ENCODE measurements at places on chromosomes 7 and 10.

DNA sequence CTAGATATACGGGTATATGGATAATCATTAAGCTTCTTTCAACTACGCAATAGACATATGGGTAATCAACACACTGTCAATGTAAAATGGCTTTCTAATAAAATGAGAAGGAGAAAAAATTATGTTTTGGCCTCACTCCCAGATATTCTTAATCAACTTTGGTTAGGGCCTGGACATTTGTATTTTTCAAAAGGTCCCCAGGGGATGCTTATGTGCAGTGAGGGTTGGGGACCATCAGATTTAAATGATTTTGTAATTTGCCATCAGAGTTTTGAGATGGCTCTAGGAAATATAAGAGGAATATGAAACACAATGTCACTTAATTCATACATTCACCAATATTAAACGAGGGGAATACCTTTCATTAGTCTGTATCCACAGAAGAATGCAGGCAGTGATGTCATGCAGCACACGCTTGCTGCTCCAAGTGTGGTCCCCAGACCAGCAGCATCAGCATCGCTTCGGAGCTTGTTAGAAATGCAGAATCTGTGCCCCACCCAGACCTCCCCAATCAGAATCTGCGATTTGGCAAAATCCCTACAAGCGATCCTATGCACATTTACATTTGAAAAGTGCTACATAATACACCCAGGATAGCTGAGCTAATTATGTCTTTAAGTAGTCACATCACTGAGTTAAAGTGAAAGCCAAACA, 75.1 kb downstream of the INHBA start:
- DNase-seq = no peak

DNA sequence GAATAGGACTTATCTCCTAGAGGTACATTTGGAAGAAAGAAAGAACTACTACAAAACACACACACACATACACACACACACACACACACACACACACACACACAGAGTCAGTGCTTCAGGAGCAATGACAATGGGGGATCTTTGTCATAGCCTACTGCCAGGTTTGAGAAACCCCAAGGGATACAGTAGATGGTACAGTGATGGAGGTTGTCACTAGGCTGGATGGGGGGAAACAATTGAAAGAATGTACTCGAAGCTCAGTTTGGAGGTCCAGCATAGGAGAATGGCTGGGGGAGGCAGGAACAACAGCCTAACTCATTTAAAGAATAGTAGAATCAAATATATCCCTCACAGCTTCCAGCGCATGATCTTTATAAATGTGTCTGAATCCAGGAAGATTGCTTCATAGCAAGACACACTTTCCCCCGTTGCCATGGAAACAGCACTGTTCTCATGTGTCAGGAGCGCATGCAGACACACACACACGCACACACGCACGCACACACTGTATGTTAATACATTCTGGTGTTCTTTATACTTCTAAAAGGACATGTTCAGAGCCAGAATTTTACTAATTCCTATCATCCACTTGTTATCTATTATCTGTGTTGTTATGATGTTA, 32.6 kb upstream of the ZNRF2 start:
- no peak for DNase-seq

DNA sequence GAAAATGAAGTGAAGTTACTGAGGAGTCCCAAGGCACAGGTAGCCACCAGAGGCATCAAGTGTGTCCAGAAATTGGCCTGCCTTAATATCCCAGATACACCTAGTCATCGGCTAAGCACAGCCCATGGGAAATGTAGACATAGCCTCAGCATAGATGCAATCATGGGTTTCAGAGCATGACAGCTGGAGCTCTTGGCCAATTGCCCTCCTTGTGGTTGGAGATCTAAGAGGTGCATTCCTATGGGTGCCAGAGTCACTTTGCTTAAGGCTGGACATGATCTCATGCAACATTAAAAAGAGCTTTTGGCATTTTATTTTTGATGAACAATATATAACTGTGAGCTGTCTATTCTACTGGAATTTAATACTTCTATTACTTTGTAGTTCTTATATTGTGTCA, 758.0 kb upstream of the LRRTM3 start:
- DNase-seq = peak; percentile 68

DNA sequence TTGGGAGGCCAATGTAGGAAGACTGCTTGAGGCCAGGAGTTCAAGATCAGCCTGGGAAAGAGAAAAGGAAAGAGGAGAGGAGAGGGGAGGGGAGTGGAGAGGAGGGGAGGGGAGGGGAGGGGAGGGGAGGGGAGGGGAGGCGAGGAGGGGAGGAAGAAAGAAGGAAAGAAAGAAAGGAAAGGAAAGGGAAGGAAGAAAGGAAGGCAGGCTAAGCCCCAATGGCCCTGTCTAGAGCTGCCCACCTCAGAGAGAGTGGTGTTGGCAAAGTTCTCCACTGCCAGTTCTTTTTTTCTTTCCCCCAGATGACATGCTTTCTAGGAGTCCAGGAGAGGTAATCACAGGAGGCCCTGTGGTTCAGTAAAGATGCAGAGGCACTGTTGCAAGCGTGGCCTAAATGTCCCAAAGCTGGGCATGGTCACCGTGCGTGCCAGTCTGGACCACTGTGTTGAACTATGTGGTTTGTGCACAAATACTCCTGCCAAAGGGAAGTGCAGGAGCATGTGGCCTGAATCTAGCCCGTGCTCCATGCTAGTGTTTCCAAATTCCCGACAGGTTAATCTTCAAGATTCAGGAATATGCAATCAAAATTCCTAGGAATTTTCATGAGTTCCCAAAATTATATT, 39.7 kb downstream of the ODAD2 start:
- DNase-seq = peak; percentile 32

DNA sequence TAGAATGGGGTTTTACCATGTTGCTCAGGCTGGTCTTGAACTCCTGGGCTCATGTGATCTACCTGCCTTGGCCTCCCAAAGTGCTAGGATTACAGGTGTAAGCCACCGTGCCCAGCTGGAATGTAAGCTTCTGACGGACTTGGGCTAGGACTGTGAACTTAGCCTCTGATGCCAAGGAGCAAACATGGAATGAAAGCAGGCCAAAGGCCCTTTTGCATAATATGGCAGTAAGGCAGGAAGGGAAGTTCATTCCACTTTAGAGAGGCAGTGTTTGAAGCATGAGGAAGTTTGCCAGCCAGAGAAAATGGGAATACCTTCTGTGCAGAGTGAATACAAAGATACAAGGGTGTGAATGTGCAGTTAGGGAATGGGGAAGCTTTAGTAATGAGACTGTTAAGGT, 20.3 kb downstream of the VCL start:
- no peak for DNase-seq

- peak; percentile 94 for DNase-seq
Measured at GRCh38 chr7:65981965-65982792, at the start of gene GUSB. GUSB (minus strand) TSS chr7:65982213; CDS start chr7:65982183, 30 bp downstream.

DNA sequence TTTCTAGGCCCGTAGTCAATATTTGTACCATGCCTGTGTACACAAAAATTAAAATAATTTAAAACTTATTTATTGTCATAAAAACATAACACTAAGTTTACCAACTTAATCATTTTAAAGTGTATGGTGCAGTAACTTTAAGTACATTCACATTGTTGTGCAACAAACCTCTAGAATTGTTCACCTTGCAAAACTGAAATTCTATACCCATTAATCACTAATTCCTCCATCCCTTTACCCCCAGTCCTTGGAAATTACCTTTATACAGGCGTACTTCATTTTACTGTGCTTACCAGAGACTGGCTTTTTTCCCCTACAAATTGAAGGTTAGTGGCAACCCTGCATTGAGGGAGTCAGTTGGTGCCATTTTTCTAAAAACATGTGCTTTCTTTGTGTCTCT, 6.3 kb upstream of the DYNC1I1 start:
- DNase-seq = no peak

DNA sequence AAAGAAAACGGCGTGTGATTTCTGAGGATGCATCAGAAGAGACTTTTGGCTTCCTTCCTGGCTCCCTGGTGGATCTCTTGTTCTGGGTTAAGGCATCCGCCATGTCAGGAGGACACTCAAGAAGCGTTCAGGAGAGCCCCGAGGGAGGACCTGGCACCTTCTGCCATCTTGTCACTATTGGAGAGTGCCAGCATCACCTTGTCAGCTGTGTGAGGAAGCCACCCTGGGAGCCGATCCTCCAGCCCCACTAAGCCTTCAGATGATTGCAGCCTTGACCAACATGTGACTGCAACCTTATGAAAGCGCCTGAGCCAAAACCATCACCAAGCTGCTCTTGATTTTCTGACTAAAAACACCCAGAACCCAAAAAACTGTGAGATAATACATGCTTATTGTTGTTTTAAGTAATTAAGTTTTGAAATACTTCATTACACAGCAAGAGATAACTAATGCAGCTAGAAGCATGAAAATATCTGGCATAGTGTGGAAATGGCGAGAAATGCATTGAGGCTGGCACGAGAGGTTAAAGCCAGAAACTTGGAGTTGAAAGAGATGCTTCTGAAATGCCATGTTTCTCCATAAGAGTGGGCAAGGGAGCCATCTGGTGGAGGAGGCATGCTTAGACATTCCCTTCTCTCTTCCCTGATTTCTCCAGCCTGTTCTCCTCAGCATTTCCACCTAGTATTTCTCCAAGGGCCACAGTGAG, 5.4 kb upstream of the ZFYVE27 start:
- peak; percentile 82 for DNase-seq

- DNase-seq = no peak
Measured at GRCh38 chr10:50636618-50637579, 13.1 kb upstream of the SGMS1 start.

GRCh38 chr10:112851181-112851580, 98.9 kb upstream of the TCF7L2 start:
- no peak for DNase-seq

GRCh38 chr10:48333856-48334255, 27.4 kb downstream of the MAPK8 start:
- no peak for DNase-seq

GRCh38 chr7:66894463-66895080, 26.5 kb upstream of the TMEM248 start:
- peak; percentile 28 for DNase-seq

- no peak for DNase-seq
Measured at GRCh38 chr7:104240401-104240800, 32.6 kb upstream of the ORC5 start.

DNA sequence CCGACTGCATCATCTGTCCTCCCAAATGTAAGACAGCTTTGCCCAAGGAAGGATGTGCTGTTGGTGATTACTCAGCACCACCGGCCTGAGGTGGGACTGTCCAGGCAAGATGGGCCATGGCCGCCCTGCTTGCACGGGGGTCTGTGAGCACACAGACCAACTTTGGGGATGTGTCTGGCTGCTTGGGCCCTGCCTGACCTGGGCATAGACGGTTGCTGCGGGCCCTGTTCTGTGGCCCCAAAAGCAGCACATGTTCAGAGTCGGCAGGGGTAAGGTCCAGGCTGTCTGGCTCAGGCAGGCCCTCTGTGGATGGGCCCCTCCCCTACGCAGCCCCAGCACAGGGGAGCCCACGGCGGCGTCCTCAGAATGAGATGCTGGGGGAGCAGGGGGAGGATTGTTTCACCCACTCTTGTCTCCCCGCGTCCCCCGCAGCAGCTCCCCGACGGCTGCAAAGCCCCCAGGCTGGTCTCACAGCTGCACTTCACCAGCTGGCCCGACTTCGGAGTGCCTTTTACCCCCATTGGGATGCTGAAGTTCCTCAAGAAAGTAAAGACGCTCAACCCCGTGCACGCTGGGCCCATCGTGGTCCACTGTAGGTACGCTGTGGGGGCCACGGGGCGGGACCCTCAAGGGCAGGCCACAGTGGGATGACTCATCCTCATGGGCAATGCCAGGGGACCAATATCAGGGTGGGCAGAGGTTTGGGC, 58.4 kb downstream of the MKI67 start:
- DNase-seq = no peak
